Fibroblast of mammary gland (primary cell): ENCODE measurements at places on chromosomes 5 and 9.

DNA sequence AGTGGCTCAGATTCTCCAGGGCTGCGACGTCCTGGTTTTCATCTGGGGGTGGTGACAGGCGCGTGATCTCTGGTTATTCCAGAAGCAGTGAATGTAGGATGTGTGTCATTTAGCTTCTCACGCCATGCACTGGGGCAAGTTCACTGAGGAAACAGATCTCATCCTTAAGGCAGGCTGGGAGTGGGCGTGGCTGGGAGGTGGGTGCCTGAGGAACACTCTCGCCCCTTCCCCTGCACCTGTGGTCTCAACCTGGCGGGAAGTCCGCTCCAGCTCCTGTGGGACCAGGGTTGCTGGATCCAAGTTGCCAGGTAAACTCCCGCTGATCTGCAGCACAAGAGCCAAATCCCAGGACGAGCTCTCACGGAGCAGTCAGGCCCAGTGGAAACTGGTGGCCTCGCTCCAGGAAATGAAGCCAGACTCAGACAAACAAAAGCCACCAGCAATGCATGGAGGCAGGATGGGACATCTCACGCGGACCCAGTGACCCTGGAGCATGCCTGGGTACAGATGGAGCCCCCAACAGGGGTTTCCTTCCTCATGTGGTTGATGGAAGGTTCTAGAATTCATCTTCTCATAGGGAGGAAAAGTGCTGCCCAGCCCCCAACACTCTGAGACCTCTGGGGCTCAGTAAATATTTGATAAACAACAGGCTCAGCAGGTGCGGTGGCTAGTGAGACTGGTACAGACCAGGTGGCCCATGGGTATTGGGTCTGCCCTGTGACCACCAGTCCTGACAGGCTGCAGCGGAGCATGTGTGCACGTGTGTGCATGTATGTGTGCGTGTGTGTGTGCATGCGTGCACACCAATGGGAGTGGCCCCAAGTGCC lies 16.3 kb upstream of the SLC12A7 start:
- no peak for DNase-seq

- no peak for DNase-seq
Measured at GRCh38 chr5:61735995-61736394, 403.9 kb downstream of the ZSWIM6 start.

DNA sequence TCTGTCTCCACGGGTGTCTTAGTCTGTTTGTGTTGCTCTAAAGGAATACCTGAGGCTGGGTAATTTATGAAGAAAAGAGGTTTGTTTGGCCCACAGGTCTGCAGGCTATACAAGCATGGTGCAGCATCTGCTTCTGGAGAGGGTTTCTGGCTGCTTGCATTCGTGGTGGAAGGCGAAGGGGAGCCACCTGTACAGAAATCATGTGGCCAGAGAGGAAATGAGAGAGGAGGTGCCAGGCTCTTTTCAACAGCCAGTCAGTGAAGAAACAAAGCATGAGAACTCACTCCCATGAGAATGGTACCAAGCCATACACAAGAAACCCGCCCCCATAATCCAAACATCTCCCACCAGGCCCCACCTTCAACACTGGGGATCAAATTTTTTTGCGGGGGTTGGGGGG lies 53.4 kb downstream of the PFDN1 start:
- DNase-seq: no peak

GRCh38 chr5:78103232-78103918 lies 191.1 kb downstream of the AP3B1 start:
- no peak for DNase-seq

DNA sequence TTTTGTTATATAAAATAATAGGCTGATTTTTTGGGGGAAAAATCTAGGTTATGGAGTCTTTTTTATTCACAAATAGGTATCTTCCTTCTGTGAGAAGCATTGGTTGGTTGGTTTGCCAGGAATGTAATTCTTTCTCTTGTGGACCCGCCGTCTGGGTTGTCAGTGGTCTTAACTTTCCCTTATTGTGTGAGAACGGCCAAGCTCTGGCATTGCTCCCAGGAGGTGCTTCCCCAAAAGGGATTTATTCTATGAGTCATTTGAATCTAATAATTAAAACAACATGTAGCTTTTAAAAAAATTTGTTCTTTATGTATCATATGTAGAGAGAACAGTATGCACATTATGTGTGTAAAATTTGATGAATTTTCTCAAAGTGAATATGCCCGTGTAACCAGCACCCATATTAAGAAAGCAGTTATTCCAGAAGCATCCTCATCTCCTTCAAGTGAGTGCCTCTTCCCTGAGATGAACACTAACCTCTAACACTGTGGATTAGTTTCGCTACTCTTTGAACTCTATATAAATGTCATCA lies 114.4 kb downstream of the MAST4 start:
- DNase-seq: peak; percentile 78

DNA sequence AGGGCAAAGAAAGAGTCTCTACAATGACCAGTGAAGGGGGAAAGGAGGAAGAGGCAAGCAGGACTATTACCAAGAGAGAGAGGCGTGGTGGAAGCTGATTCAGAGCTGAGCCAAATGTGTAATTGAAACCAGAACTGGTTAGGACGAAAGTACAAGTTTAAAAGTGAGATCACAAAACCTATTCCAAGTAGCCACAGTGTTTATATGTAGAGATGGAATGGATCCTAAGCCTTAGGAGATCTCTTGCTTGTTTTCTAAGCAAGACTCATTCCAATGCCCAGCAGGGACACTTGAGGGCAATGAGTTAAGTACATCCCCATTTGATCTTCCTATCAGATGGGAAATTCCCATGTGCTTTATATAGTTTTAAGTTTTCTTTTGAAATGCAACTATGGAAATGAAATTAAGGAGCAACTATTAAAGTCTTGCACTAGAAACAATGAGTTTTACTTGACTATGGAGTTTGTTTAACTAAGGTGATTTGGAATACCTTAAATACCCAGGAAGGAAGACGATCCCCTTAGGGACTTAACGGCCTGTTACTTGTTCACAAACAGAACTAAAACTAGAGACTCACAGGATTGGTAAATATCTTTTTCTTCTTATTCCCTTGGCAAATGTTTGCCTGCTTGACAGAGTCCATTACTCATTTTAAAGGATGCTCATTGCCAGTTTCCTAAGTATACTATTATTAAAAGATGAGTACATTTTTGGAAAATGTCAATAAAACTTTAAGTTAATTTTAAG lies 51.1 kb upstream of the SNX2 start:
- DNase-seq: peak; percentile 94

- no peak for DNase-seq
Measured at GRCh38 chr9:126720661-126721563, 83.9 kb upstream of the ZBTB43 start.

GRCh38 chr5:30539004-30539634 lies 654.4 kb upstream of the CDH6 start:
- no peak for DNase-seq

GRCh38 chr9:121825031-121825691 lies 173.7 kb downstream of the DAB2IP start:
- peak; percentile 14 for DNase-seq

DNA sequence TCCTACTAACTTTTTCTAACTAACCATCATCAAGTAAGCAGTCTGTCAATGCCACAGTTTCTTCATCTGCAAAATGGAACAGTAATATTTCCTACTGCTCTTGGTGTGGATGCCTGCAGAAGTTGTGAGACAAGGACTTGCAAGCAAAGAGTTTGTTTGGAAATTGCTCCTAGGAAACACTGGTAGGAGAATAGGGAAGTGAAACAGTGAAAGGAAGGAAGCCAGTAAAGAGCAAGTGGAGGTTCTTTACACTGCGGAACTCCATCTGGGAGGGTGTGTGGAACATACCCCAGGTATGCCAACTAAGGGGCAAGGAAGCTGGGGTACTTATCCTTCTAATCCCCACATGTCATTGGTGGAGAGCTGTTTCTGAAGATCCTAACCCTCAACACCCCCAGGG lies 119.9 kb downstream of the FOXD1 start:
- no peak for DNase-seq

GRCh38 chr9:107467416-107467815 lies 22.2 kb downstream of the KLF4 start:
- peak; percentile 44 for DNase-seq

GRCh38 chr5:91910247-91910646 lies 527.1 kb upstream of the ARRDC3 start:
- no peak for DNase-seq

DNA sequence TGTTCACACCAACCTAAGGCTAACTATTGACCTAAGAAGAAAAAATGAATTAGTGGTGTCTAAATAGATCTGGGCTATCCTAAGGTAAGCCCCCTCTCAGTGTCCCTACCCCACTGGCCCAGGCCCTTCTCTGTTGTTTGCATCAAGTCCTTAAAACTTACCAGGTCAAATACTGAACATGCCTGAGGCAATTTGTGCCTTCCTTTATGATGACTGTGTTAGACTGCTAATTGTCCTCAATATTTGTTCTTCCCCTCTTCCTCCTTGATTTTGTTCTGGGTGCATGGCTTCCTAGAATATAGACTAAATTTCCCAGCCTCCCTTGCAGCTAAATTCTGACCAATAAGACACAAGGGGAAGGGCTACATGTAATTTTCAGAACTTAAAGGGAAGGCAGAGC lies 199.9 kb downstream of the ADAMTS12 start:
- DNase-seq: peak; percentile 26

DNA sequence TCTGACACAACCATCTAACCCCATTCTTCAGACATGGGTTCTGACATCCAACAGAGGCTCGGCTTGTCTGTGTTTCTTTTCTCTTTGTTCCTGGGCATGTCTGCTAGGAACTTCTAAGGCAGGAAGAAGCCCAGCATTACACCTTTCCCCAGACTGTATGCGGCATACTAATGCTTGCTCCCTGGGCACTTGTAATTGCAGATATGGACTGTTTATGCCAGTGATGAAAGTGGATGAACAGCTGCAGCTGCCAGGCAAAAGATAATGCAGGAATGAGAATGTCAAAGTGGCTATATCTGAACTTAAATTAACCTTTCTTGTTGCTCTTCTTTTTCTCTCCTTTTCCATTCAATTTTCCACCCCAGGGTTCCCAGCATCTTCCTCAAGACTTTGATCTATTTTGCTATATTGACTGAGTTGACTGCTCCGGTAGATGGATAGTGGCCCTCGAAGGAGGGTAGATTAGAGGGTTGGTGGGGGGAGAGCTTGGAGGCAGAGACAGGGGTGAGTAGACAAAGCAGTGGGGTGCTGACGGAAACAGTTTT lies 344.4 kb downstream of the MAN2A1 start:
- no peak for DNase-seq

DNA sequence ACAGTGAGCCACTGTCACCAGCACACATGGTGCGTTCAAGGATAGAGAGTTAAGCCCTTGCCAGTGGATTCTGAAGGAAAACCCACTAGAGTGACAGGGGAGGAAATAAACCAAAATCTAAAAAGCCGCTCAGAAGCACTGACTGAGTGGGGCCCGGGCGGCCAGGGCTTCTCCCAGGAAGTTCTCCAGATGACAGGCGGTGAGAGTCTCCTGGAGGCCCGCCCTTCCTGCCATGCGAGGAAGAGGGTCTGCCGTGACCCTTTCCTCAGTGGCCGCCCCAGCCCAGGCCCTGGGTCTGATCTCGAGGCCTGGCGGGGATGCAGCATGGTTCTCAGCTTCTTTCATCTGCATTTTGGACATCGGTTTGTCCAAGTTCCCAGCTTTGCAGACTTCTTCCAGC lies 14.9 kb downstream of the OLFM1 start:
- DNase-seq: no peak

- no peak for DNase-seq
Measured at GRCh38 chr5:1324301-1324700, 20.6 kb downstream of the CLPTM1L start.

GRCh38 chr9:23123048-23123632 lies 676.5 kb downstream of the DMRTA1 start:
- peak; percentile 49 for DNase-seq

DNA sequence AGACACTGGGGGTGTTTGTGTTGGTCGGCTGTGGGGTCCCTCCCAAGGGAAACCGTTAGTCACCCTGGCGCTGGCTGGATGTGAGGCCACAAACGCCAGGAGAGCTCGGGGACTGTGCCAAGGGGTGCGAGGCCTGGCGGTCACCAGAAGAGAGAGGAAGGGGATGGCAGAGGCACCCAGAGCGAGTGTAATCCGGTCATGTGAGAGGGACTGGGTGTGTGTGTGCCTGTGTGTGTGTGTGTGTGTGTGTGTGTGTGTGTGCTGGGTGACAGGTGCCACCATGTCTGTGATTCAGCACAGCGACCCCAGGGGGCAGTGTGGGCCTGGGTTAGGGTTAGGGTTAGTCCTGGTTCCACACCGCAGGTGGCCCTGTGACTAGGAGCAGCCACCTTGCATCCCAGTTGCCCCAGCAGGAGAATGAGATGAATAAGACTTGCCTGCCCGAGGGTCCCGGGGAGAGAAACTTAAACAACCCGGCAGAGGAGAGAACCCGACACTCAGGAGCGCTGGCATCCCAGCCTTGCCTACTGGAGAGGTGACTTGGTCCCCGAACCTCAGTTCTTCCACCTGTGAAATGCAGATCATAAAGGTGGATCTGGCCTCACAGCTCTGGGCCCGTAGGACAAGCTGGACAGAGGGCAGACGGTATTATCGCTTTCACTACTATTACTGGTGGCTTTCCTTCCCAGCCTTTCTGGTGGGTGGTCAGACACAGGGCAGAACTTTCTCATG lies 1.4 kb upstream of the ADAMTSL2 start:
- DNase-seq: peak; percentile 46

- DNase-seq: peak; percentile 21
Measured at GRCh38 chr5:38695021-38695958, 138.8 kb upstream of the LIFR start.

GRCh38 chr5:117393125-117393524 lies 818.5 kb upstream of the SEMA6A start:
- DNase-seq: no peak
